Activated CD8-positive, alpha-beta T cell treated with anti-CD3 and anti-CD28 coated beads, Interleukin-2, amount 10 ng/mL, durations not matched to agents 7 days and 5 days (primary cell): ENCODE measurements at places on chromosomes 16 and 17. TPM values are rescaled to one million over a fixed set of nuclear protein-coding genes. Genes with fewer than 3 reads are reported as not detected.

GRCh38 chr16:68422396-68422960, 25.8 kb downstream of the SMPD3 start:
- peaks cover 2% of the 10 kb centered on the region for H3K36me3 ChIP-seq
- peaks cover 2% of the 10 kb centered on the region for H3K27me3 ChIP-seq

- no peak overlapping the region for H3K27ac ChIP-seq
- H3K4me3 ChIP-seq = no peak overlapping the region
- no peaks in the 10 kb centered on the region for H3K27me3 ChIP-seq
These were observed 47.9 kb downstream of the TOX3 start for GRCh38 chr16:52499060-52499440.

- no peak overlapping the region for H3K4me3 ChIP-seq
- peaks cover 12% of the 10 kb centered on the region for H3K4me1 ChIP-seq
- H3K36me3 ChIP-seq = no peaks in the 10 kb centered on the region
- DNase-seq = no peak
- H3K27me3 ChIP-seq = no peaks in the 10 kb centered on the region
These were observed 32.0 kb downstream of the MRTFB start for GRCh38 chr16:14102925-14103720.

DNA sequence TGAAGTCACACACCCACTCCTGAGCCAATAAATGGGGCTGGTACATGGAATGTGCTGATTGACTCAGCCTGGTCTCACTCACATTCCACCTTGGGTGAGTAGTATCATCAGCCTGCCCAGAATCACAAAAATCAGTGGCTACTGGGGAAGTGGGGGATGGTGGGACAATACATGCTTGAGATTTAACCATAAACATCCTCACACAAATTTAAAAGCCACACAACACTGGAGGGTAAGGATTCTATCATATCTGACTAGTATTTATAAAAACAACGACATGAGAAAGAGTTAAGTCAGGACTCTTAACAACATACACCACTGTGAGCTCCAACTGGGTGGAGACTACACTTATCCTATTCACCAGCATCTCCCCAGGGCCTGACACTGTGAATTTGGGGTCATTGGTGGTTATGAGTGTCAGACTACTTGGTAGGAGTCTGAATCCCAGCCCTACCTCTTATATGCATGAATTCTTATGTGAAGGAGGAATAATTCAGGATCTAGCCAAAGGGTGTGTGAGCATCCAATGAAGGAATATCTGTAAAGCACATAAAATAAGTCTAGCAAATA, 26.0 kb upstream of the IRX6 start:
- H3K4me1 ChIP-seq = no peaks in the 10 kb centered on the region
- DNase-seq = no peak
- H3K27ac ChIP-seq = no peak overlapping the region

DNA sequence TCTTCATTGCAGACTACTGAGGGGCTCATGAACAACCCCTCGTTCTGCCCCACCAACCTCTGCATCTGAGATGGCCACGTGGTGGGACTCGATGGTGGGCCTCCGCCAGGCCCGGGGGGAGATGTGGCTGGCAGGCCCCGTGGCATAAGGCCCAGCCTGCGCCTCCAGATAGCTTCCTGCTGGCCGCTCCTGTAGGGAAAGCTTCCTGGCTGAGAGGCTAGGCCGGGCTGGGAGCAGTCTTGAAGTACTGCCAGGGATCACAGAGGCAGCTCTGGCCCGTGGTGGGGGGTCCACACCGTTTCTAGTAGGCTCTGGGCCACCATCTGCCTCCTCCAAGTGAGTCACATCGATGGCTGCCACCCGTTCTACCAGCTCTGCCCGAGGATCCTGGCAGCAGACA, 7.6 kb downstream of the CAMKK1 start:
- peaks cover 2% of the 10 kb centered on the region for H3K36me3 ChIP-seq
- H3K4me1 ChIP-seq = peaks cover 31% of the 10 kb centered on the region
- H3K4me3 ChIP-seq = no peak overlapping the region
- H3K27me3 ChIP-seq = no peaks in the 10 kb centered on the region
- H3K27ac ChIP-seq = peak overlapping the region; percentile 37

DNA sequence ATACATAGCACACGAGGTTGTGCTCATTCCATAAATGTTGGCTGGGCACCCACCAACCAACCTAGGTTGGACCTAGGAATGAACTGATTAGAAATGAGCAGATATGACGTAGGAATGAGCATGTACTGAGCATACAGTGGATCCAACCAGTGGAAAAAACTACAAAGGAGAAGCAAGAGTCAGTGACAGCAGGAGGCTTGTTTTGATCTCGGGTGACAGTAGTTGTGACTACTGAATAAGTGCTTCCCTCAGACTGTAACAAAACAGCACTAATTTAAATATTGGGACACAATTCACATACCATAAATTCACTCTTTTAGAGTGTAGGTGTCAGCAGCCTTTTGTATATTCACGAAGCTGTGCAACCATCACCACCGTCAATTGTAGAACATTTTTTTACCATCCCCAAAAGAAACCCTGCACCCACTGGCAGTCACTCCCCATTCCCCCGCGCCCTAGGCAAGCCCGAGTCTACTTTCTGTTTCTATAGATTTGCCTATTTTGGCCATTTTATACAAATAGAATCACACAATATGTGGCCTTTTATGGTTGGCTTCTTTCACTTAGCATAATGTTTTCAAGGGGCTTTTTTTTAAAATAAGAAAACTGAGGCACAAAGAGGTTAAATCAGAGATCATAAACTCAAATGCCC, 7.0 kb downstream of the VAC14 start:
- H3K36me3 ChIP-seq = no peaks in the 10 kb centered on the region
- no peak overlapping the region for H3K27ac ChIP-seq
- H3K27me3 ChIP-seq = no peaks in the 10 kb centered on the region
- DNase-seq = no peak
- H3K4me1 ChIP-seq = peaks cover 6% of the 10 kb centered on the region

- no peak for DNase-seq
- no peaks in the 10 kb centered on the region for H3K4me1 ChIP-seq
- H3K27me3 ChIP-seq = no peaks in the 10 kb centered on the region
- H3K27ac ChIP-seq = no peak overlapping the region
- no peaks in the 10 kb centered on the region for H3K36me3 ChIP-seq
These were observed 44.2 kb downstream of the PSMD12 start for GRCh38 chr17:67322042-67322787.

GRCh38 chr16:75208242-75208825, 1.4 kb upstream of the CTRB2 start:
- H3K27me3 ChIP-seq = no peaks in the 10 kb centered on the region
- H3K36me3 ChIP-seq = no peaks in the 10 kb centered on the region
- no peak for DNase-seq

DNA sequence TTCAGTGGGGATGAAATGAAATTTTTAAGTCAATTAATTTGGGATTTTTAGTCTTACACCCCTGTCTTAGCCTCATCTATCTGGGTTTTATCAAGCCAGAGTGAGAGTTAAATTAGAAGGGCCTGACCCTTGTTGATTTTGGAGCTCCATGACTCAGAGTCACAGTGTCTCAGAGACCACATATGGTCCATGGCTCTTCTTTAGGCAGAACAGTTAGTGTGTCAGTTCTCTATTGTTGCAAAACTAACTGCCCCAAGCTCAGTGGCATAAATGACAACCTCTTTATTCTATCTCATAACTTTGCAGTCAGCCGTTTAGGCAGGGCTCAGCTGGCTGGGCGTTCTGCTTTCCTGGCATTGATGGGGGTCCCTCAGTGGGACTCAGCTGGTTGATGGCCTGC, 44.7 kb downstream of the IRF8 start:
- H3K4me3 ChIP-seq = no peak overlapping the region
- H3K4me1 ChIP-seq = peaks cover 32% of the 10 kb centered on the region
- no peak for DNase-seq

GRCh38 chr17:42982266-42982665, 1.9 kb downstream of the RUNDC1 start:
- H3K36me3 ChIP-seq = peaks cover 37% of the 10 kb centered on the region
- no peak for DNase-seq
- peaks cover 45% of the 10 kb centered on the region for H3K4me1 ChIP-seq
- peak overlapping the region; percentile 46 for H3K27ac ChIP-seq
- no peaks in the 10 kb centered on the region for H3K27me3 ChIP-seq
- H3K4me3 ChIP-seq = peak overlapping the region; percentile 96

DNA sequence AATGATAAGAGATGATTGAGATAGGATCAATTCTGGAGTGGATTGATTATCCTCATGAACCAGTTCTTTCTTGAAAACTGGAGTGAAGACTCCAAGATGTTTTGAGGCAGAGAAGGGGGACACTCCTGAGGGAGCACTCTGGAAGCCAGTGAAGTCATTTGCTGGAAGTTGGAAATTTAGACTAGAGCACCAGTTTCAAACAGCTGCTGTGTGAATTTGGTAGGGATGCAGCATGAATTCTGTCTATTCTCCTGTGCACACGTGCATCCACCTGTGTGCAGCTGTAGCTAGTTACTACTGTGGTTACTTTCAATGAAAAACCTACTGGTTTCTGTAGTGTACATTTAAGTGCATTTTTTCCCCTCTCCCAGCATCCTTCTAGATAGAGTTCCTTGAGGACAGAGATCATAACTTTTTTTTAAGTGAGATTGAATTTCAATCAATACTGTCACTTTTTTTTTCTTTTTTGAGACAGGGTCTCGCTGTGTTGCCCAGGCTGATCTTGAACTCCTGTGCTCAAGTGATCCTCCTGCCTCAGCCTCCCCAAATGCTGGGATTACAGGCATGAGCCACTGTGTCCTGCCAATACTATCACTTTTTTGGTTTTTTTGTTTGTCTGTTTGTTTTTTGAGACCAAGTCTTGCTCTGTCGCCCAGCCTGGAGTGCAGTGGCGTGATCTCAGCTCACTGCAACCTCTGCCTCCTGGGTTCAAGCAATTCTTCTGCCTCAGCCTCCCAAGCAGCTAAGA, 65.9 kb downstream of the TUBD1 start:
- H3K27ac ChIP-seq = peak overlapping the region; percentile 96
- H3K4me1 ChIP-seq = peaks cover 64% of the 10 kb centered on the region
- H3K4me3 ChIP-seq = peak overlapping the region; percentile 72
- no peaks in the 10 kb centered on the region for H3K27me3 ChIP-seq
- DNase-seq = no peak

PRSS33 gene
- not detected for total RNA-seq
